ENCODE measurements at places on chromosomes 13 and 19. TPM values are rescaled to one million over a fixed set of nuclear protein-coding genes. Genes with fewer than 3 reads are reported as not detected.
A peak's percentile ranks its signal among the peaks of the same experiment; 100 is the strongest.

GRCh38 chr19:2546128-2547032 is 70.5 kb downstream of the GADD45B start:
- DNase-seq: no peak

- no peak for DNase-seq
Measured at GRCh38 chr13:37456506-37456905, 142.1 kb downstream of the POSTN start.

Gene TFPT
- total RNA-seq: 11.3 TPM

DNA sequence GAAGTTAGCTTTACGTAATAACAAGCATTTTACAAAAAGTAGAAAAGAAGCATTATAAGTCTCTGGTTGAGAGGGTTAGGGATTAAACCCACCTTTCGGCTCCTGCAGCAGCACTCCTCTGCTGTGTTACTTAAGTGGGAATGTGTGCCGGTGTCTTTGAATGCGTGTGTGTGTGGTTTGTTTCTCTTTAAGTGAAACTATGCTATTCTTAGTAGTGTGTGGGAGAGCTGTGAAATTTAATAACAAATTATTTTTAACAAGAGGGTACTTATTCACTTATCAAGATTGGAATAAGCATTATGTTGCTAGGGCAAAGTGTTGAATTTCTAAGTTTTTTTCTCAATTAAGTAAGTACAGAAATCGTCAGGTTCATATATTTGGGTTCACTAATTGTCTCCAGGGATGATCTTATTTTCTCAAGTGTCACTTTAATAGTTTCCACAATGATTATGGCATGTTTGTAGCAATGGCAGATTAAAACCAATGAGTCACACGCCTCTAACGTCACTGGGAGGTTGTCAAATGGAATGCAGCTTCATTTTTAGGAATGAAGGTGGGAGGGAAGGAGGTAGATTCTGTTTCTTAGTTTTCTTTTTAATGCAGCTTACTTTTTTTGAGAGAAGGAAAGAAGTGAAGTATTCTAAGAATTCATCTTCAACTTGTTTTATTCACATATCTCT is 151.3 kb downstream of the LMO7 start:
- peak; percentile 57 for DNase-seq

Gene LIM2
- not detected for total RNA-seq

DNA sequence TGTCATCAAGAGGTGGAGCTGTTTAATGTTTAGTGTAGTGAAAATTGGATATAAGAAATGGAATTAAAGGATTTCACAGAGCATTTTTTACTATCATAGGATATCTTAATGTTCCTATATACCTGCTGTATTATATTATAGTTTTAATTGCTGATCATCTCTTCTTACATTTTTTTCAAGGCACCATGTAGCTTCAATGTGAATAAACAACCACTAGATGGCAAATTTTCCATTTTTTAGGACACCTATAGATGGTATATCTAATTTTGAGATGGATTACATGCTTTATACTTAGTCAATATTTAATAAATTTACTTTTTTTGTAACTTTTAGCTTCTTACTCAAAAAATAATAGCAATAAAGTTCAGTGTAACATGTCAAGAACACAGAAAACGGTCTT is 9.0 kb upstream of the ATXN8OS start:
- peak; percentile 48 for DNase-seq

GRCh38 chr13:48403151-48403631 is 9.7 kb downstream of the LPAR6 start:
- no peak for DNase-seq

DNA sequence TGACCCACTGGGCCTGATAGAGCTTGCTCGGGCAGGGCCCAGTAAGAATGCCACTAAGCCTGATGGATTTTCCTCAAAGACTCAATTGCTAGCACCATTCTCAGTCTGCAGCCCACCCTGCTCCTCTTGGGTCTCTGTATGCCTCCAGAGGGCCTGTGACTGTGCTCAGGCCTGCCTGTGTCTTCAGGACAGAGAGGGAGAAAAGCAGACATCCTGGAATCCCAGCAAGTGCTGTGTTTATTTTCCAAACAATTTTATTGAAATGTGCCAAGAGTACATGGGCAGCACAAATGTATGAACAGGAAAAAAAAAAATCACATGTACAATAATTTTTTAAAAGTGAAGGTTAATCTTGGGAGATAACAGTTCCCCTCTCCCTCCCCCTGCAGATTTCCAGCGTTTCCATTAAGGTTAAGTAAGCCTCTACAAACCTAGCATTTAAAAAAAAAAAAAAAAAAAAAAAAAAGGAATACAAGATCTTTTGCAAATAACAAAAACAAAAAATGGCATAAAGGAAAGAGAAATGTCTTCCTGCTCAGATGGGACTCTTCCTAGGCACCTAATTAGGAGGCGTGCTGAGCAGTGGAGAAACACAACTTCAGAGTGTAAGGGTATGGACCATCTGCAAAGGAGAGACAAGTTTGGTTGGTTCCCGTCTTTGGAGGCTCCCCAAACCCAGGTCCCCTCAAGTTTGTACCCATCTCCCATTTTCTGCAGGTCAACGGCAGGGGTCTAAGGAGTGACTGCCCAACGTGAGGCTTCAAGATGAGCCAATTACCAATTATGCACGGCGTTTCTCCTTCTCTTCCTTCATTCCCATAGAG is 4.8 kb upstream of the ECH1 start:
- DNase-seq: no peak

All from bronchial epithelial cell (primary cell).